Stimulated activated CD4-positive, alpha-beta T cell treated with anti-CD3 and anti-CD28 coated beads, Interleukin-12 subunit alpha, Interleukin-12 subunit beta, amount 100 ng/mL, for 4 hours (primary cell): ENCODE measurements at places on chromosomes 13 and 19.

- no peak for DNase-seq
Observed at GRCh38 chr13:101917833-101918661, 465.6 kb downstream of the ITGBL1 start.

- DNase-seq: no peak
Observed at GRCh38 chr19:2883686-2884439, 16.7 kb downstream of the ZNF556 start.

DNA sequence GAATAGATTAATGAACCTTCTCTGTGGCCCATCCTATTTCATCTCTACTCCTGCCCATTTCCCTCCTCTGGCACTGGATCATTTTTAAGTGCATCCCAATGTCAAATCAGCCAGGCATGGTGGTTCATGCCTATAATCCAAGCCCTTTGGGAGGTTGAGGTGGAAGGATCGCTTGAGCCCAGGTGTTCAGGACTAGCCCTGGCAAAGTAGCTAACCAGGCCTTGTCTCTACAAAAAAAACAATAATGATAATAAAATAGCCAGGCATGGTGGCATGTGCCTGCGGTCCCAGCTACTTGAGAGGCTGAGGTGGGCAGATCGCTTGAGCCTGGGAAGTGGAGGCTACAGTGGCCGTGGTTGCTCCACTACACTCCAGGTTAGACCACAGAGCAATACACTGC is 517.0 kb downstream of the MYO16 start:
- no peak for DNase-seq

DNA sequence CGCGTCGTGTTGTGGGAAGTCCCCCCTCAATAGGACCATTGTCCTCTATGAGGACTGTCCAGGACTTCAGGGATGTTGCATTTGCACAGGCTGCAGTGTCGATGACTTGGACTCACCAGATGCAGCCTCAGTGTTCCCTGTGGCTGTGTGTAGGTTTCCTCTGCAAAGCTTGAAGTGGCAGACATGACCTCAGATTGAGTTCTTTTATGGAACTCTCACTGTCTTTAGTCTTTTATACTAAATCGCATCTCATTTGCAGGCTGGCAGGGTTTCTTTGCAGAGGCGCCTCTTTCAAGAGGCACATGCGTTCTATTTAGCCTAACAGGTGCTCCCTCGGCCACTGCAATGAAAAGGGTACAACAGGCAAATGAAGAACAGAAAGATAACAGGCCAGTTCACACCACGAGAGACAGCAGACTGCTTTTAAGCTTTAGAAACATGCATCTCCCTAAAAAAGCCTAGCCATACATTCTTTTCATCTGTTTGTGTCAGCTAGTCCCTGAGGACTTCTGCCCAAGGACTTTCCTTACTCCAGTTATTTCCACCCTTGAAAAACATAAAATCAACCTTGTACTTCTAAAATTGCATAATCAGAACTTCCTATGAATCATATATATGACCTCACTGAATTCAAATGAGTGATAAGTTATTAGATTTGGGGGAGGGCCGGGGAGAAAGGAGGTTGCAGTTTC is 118.4 kb downstream of the RAB20 start:
- no peak for DNase-seq

GRCh38 chr13:44174769-44175425 is 198.7 kb upstream of the SERP2 start:
- no peak for DNase-seq

DNA sequence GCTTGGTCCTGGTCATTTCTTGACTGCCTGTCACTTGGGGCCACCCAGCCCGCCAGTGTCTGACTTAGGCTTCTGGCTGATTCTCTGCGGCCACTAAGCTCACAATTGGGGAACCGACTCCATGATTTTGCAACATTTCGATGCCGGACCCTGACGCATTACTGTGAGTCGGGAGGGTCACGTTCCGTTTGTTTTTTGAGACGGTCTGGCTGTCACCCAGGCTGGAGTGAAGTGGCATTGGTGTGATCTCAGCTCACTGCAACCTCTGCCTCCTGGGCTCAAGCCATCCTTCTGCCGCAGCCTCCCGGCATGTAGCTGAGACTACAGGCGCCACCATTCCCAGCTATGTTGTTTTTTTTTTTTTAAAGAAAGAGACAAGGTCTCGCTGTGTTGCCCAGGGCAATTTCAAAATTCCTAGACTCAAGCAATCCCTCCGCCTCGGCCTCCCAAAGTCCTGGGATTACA is 3.2 kb upstream of the ADAT3 start:
- DNase-seq: no peak

DNA sequence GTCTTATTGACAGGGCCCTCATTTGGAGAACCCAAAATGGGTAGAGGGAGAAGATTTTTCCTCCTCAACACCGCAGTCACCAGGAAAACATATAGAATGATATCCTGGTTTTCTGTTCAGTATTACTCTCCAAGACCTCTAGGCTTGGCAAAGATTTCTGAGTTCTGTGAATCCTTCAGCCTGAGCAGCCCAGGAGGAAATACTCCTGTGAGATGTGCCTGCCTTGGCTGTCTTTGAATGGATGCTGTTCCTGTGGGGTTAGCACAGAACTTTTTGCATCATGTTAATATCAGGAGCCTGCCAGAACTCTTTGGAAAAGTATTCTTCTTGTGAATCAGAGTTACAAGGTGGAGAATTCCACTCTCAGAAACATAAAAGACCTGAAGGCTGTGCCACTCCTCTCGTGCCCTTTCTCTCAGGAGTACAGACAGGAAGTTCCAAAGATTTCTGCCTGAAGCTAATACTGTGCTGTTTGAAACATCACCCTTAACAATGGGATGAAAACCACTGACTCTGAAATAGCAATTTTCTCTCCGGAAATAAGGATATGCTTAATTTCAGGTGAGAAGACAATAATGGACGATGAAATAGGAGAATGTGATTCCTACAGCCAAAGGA is 520.1 kb upstream of the NBEA start:
- no peak for DNase-seq

DNA sequence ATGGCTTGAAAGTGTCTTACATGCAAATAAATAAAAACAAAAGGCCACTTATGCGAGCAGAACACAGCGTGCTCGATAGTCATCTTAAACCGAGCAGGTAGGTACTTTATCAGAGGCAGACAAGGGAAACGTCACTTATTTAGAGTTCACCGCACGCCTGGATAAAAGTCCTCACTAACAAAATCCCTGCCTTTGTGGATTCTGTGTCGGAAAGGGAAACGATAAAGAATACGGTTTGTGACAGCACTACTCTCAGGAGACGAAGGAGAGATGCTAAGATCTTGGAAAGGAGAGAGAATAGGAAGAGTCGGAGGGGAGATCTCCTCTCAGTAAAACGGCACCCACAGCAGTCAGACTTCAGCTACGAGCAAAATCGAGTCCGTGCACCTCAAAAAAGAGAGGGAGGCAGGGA is 581 bp downstream of the RCBTB1 start:
- DNase-seq: no peak

GRCh38 chr19:46963093-46963734 is 56.4 kb upstream of the NPAS1 start:
- no peak for DNase-seq

GRCh38 chr13:43221611-43222010 is 198.2 kb downstream of the DNAJC15 start:
- DNase-seq: no peak

DNA sequence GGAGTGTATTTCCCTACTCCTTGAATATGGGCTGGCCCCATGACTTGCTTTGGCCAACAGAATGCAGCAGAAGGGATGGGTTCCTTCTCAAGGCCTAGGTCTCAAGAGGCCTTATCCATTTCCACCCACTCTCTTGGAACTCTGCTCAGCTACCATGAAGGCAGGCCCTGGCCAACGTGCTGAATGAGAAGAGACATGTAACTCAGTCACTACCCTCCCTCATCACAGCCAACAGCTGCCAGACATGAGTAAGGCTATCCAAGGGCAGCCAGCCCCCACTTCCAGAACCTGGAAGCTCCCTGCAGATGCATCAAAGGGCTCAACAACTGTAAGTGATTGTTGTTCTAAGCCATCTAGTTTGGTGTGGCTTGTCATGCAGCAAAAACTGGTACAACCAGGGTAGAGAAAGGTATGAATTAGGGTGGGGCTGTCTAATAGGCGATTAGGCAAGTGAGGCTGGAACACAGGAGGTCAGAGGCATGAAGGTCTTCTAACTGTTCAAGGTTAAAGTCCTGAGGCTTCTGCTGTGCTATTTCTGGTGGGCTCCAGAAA is 1.4 kb upstream of the RASL11A start:
- no peak for DNase-seq

DNA sequence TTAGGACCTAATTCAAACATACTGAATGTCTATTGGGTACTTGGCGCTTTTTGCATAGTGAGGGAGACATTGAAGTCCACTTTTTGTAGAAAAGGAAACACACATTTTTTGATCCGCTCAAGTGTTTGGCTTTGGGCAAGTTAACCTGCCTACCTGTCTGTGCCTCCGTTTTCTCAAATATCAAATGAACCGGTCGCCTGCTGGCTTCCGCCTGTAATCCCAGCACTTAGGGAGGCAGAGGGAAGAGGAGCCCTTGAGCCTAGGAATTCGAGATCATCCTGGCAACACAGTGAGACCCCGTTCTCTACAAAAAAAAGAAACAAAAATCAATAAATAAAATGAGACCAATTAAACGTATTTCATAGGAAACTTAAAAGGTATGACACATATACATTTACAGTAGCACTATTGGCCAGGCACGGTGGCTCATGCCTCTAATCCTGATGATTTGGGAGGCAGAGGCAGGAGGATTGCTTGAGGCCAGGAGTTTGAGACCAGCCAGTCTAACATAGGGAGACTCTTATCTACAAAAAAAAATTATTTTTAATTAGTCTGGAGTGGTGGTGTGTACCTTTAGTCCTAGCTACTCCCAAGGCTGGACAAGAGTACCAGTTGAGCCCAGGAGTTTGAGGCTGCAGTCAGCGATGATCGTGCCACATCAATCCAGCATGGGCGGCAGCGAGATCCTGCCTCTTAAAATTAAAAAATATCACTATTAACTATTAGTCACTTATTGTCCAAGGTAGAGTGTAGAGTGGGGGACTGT is 1.3 kb downstream of the RAD23A start:
- DNase-seq: no peak

DNA sequence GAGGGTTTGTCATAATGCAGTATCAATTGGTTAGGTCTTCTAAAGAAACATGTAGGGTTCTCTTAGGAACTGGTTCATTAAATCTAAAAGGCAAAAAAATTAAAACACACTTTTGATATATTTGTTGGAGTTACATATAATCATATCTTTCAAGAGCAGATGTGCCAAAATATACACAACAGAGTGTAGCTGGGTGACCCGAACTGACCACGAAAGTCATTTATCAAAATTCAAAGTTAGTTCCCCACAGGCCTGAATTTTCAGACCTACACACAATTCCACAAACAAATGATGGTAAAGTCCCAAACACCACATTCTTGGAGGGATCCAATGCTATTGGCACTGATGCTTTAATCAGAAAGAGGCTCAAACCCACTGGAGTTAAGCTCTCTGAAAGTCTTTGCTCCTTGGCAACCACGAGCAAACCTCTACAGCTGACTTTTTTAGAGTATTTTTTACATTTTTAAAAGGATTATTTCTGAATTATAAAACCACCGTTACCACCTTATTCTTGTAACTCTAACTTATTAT is 50.9 kb downstream of the IRS2 start:
- no peak for DNase-seq

- no peak for DNase-seq
Observed at GRCh38 chr13:36490055-36490454, 57.8 kb downstream of the CCNA1 start.

DNA sequence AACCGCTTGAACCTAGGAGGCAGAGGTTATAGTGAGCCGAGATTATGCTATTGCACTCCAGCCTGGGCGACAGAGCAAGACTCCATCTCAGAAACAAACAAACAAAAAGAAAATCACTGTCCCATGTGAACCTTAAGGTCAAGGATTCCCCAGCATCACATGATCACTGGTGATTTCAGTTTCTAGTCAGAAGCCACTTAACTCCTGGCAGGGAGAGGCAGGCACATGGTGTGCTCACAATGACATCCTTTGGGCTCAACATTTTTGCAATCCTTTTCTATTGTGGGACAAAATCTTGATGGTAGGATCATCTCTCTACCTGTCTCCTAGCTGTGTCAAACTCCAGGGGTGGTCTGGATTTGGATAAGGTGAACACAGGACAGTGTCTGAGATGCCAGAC is 12.1 kb downstream of the AKAP8 start:
- DNase-seq: no peak

DNA sequence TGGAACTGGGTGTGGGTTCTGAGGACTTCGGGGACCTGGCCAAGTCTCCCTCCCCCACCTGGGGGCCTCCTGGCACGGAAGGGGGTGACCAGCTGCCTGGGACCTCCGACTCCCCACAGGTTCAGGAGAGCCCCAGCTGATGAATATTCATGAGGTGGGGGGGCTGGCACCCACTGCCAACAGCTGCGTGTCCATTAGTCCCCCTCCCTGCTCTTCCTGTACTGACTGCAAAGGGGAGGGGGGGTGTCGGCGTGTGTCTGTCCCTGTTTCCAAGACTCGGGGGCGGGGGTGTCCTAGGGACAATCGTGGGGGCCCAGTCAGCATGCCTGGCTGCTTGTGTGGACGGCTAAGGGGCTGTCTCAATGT is 10.6 kb upstream of the NFIX start:
- DNase-seq: no peak

- no peak for DNase-seq
Observed at GRCh38 chr13:48349525-48349924, 46.0 kb downstream of the RB1 start.

DNA sequence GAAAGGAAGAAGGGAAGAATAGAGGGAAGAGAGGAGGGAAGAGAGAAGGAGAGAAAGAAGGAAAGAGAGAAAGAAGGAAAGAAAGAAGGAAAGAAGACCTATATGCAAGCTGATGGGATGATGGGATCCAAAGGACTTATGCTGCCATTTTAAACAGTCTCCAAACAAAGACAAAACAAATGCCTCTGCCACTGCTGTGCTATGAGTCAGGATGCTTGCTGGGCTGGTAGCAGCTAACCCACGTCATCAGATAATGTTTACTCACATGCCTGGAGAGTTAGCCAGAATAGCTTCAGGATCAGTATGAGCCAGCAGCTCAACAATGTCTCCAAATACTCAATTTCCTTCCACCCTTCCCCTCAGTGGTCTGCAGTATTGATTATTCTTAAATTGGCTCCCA is 12.0 kb upstream of the ZNF274 start:
- no peak for DNase-seq

DNA sequence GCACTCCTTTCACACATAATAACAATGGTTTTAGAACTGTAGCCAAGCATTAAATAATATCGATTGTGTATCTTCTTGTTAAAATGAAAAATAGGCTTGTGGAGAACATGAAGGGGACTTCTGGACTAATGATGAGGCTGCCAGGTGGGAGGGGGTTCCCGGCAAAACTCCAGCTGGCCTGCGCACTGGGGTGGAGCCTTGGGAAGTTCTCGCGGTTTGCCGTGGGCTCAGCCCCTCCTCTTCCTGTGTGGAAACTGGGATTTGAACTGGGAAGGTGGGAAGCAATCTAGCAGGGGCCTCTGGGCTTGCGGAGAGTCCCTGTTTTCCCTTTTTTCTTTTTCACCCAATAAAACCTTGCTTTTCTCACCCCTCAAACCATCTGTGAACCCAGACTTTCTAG is 113.7 kb upstream of the SLITRK1 start:
- no peak for DNase-seq

DNA sequence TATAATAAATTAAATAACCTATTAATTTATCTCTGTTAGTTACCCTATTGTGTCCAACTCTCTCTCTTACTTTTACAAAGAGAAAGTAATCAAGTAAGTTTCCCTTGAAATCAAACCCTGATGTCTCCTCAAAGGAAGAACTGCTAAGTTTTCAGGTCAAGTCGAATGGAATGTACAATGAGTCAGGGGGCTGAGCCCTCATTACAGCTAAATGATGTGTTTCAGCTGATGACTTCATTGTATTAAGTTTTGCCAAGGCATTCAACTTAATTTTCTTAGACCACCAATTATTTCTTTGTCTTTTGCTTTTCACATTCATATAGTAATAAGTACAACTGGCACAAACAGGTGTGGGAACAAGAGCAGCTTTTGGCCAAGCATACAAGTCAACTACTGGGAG is 54.7 kb upstream of the DCT start:
- DNase-seq: no peak
